Progenitor cell of endocrine pancreas (in vitro differentiated cells): ENCODE measurements at places on chromosomes 1 and 21. TPM values are rescaled to one million over a fixed set of nuclear protein-coding genes. Genes with fewer than 3 reads are reported as not detected.

Gene HTR6
- total RNA-seq: not detected in 2 replicates

Gene KCNE2
- 0.55 and 0.58 TPM in 2 replicates for total RNA-seq

Gene KCNK1
- total RNA-seq: 9.4 and 9.7 TPM in 2 replicates

Gene BCL10
- total RNA-seq: 19.9 and 20.9 TPM in 2 replicates

Gene PTGFR
- not detected in 2 replicates for total RNA-seq

Gene DNALI1
- 72.1 and 75.4 TPM in 2 replicates for total RNA-seq

Gene SLAMF7
- not detected in 2 replicates for total RNA-seq

Gene SHE
- not detected in 2 replicates for total RNA-seq

Gene GUCA2B
- total RNA-seq: 0.89 and 1.3 TPM in 2 replicates

Gene LYPLAL1
- 33.0 and 38.2 TPM in 2 replicates for total RNA-seq

Gene GBP7
- total RNA-seq: not detected in 2 replicates

Gene ACTA1
- 1.8 and 2.5 TPM in 2 replicates for total RNA-seq

Gene BNIPL
- 0.91 and 0.93 TPM in 2 replicates for total RNA-seq

Gene HES3
- total RNA-seq: not detected in 2 replicates

Gene APOBEC4
- total RNA-seq: not detected in 2 replicates

Gene LPAR3
- 4.3 and 5.1 TPM in 2 replicates for total RNA-seq

Gene RASAL2
- total RNA-seq: 28.5 and 30.5 TPM in 2 replicates

Gene RCSD1
- 0.22 and 0.38 TPM in 2 replicates for total RNA-seq

Gene BACH1
- total RNA-seq: 83.2 and 95.5 TPM in 2 replicates

Gene NPR1
- total RNA-seq: 0.41 and 0.51 TPM in 2 replicates

Gene PTPRF
- 482 and 520 TPM in 2 replicates for total RNA-seq

Gene MIXL1
- 1.5 and 1.7 TPM in 2 replicates for total RNA-seq

Gene GBP1
- total RNA-seq: not detected in 2 replicates

Gene LIPI
- total RNA-seq: not detected in 2 replicates

Gene TNFSF4
- total RNA-seq: 1.3 and 1.7 TPM in 2 replicates

Gene DLGAP3
- total RNA-seq: 1.3 TPM in 2 replicates

Gene TEDDM1
- not detected in 2 replicates for total RNA-seq
